Fibroblast of the aortic adventitia (primary cell): ENCODE measurements at places on chromosomes 6 and 20.
A peak's percentile ranks its signal among the peaks of the same experiment; 100 is the strongest.

- DNase-seq: peak; percentile 40
Observed at GRCh38 chr20:6768228-6769140, 998 bp downstream of the BMP2 start.

- DNase-seq: peak; percentile 74
Observed at GRCh38 chr6:44855562-44856411, 468.3 kb downstream of the CDC5L start.

DNA sequence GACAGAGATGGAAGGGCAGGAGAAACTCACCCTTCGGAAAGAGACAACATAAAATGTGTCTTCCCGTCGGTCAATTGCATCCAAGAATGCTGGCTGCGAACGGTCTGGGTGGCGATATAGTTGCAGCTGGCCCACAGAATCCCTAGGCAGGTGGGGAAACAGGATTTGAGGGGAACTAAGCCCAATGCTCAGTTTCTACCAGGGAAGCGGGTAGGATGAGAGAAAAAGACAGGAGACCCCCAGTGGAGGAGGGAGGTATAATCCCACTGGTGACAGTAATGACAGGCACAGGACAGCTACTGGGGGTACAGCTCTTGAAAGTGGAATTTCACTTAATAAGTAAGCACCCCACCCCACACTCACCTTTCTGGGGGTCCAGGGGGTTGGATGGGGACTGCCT, 7.5 kb upstream of the TNXB start:
- no peak for DNase-seq

DNA sequence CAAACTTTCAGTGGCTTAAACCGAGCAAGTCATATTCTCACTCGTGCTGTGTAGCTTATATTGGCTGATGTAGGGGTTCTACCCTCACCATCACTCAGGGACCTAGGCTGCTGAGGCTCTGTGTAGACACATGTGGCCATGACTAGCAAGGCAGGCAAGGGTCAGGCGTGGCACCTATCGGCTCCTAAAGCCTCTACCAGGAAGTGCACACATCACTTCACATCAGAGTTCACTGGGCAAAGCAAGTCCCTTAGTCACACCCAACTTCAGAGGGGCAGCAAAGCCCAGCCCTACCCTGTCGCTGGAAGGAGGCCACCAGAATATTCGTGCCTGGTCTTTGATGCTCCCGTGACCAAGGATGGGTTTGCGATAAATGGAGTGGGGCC, 42.9 kb downstream of the PPP1R14C start:
- no peak for DNase-seq

DNA sequence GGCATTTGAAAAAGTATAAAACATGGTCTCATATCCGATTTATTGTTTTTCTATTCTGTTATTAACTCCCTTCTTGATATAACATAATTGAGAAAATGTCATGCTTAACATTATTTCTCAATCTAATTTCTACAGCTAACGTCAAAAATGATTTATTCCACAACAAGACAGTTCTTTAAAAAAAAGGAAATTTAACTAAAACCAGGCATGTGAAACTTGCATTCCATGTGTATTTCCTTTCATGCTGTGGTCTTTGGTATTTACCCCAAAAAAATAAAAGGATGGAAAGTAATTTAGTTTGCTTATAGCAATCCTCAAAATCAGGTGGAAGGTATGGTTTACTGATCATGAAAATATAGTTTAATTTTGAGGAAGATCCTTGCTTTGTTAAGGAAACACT, 142.8 kb downstream of the COL21A1 start:
- no peak for DNase-seq

DNA sequence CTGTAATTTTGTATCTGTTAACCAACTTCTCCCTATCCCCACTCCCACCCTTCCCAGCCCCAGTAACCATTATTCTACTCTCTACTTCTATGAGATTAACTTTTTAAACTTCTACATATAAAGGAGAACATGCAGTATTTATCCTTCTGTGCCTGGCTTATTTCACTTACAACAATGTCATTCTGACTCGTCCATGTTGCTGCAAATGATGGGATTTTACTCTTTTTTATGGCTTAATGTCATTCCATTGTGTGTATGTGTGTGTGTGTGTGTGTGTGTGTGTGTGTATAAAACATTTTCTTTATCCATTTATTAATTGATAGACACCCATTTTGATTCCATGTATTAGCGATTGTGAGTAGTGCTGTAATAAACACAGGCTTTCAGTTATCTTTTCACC, 76.1 kb downstream of the COL19A1 start:
- DNase-seq: peak; percentile 3

- DNase-seq: no peak
Observed at GRCh38 chr20:35621560-35621946, 5.9 kb downstream of the SPAG4 start.

DNA sequence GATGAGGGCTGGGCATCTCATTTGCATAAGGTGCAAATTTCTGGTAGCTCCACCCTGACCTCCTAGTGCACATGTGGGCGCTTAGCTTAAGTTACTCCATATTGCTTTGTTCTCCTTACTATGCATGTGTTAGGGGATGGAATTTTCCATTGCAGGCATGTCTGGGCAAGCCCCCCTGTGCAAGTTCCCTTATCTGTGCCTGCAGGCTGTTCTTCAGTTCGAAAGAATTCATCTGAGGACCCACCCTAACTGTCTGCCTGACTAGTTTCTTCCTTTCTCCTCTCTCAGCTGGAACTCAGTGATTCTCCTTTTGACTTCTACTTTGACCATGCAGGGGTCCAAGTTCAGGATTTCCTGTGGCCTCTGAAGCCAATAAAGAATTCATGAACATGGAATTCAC, 30.2 kb downstream of the CCDC170 start:
- no peak for DNase-seq

- peak; percentile 5 for DNase-seq
Observed at GRCh38 chr6:95133578-95133977, 443.8 kb upstream of the MANEA start.

DNA sequence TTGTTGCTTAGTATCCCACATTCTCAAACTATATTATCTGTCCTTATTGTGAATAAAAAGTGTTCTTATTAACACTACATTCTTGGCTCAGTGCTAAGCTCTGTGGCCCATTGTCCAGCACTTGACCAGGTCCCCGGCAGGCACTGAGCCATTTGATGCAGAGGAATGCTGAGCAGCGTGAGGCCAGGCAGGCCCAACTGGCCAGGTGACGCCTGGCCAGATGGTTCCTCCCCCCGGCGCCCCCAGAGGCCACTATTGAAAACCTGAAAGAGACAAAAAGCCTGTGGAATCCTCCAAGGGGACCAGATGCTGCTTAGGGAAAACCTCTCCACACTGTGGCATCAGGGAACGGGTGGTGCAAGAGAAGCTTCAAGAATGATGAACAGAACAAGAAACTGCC, 597.5 kb upstream of the JAG1 start:
- no peak for DNase-seq

GRCh38 chr6:108175592-108176279, 9.9 kb downstream of the NR2E1 start:
- DNase-seq: no peak

GRCh38 chr6:41976794-41977484, 35.3 kb upstream of the CCND3 start:
- peak; percentile 44 for DNase-seq

DNA sequence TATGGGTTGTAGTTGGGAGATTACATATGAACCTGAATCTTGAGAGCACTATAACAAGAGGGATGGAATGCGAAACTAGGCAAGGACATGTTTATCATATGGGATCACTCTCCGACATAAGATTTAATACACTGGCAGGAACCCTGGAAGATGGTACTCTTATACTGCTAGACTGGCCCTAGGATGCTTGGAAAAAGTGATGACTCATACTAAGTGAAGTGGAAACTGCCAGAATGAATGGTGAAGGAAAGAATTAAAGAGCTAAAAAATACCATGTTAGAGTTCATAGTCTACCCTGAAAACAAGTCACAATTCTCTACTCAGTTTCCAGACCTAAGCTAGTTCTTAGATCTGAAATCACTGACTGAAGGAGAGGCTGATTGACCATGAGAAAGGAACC, 45.5 kb upstream of the THEMIS start:
- DNase-seq: no peak

DNA sequence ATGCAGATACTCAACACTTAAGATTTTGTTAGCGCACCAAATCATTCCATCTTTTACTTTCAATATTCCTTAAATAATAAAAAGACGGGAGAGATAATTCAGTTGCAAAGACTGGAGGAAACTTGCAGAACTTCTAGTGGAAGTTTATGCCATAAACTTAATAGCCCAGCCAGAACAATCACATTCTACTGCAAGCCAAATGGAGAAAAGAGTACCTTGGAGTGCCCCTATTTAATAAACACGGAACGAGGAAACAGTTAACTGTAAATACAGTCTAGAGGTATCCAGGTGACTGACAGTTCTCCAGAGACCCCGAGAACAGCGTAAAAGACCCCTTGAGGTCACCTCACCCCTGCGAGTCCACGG, 635 bp downstream of the SLC35B3 start:
- no peak for DNase-seq

- DNase-seq: peak; percentile 64
Observed at GRCh38 chr20:35269055-35269781, 8.7 kb downstream of the MMP24OS start.

DNA sequence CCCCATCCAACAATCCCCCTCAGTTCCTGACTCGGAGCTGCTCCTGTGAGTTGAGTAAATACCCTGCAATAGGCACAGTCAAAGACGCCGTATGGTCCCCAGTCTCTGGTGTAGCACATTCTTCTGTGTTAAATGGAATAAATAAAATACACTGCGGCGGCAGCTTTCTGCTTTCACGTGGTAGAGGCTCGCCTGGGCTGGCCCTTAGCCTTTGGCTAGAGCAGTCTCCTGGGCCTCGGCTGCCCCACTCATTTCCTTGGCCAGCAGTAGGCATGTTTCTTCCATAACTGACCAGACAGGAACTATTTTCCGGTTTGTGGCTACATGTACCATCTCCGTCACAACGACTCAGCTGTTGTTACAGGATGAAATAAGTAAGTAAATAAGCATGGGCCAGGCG, 20.7 kb downstream of the SERPINB6 start:
- no peak for DNase-seq

DNA sequence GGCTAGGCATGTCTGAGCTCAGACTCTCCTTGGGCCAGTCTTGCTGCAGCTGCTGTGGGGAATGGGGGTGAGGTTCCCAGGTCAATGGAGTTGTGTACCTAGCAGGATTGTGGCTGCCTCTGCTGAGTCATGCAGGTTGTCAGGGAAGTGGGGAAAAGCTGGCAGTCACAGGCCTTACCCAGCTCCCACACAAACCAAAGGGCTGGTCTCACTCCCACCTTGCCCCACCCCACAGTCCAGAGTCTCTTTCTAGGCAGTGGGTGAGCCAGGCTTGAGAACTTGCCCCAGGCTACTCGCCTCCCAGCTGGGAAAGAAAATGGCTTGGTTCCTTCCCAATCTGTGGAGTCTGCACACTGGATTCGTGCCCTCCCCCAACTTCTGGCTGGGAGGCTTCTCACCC, 65.7 kb downstream of the SCP2D1 start:
- no peak for DNase-seq

DNA sequence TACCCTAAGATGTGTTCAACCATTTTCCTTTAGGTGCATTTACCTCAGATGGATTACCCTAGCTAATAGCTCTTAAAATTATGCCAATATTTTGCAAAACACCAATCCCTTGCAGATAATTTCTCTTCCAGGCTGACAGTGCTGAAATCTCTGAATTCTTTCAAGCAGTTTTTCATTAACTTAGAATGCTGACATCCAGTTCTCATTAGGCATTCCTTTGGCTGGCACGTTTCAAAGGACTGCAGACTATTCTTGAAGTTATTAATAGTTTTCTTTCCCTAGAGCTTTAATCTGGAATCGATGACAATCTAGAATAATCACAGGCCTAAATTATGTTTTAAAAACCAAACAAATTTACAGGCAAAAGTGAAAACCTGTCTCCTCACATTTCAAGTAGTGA, 68.3 kb downstream of the SMLR1 start:
- DNase-seq: no peak

DNA sequence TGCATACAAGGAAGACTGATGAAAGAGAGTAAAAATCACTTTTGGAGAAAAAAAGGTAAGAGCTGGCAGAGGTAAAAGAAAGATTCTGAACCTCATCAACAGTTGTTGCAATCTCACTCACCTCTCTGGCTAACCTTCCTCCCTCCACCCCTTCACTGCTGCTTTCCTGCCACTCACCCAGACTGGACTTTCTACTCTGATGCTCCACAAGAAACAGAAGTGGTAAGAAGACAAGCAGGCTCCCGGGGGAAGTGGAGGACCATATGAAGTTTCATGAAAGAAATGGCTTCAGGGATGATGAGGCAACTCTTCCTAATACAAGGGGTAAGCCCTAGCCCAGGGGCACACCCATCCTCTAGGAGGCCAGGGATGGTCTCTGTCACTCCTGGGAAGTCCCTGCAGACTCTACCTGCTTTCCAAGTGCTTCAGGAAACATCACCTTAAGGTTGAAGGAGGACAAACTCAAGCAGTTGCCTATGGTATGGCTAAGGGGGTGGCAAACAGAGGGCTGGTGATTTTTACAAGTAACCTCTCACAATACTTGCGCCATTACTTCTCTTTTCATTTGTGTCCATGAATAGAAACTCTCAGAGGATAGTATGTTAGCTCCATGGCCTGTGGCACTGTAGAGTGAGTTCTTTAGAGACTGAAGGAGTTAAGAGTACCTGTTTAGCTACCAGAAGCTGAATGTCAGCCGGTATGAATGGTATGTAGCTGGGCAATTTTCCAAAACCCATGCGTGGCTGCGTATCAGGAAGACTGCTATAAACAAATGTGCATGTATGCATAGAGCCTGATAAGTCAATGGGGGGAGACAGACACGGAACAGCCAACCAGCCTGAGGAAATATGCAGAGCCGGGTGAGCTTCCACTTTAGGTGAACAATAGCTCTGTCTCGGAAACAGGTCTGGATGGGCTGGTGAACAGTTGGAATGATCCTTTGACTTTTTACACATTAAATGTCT, 112.0 kb downstream of the BACH2 start:
- DNase-seq: no peak

GRCh38 chr6:91476000-91476399, 889.1 kb upstream of the MAP3K7 start:
- no peak for DNase-seq

DNA sequence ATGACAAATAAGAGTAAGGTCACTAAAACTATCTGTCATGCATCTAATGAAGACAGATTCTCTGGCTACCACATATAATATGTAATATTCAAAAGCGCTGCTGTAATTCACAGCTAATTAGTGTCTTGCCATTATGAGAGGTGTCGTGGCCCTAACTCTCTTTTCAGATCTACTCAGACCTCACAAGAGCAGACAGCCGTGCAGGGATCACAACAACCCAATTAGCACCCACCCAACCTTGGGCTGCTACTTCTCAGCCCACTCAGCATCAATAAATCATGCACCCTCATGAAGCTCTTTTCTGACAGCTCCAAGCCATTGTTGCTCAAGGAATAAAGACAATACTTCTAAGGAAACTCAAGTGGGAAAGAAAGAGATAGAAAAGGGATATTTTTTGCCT, 61.5 kb downstream of the FRK start:
- DNase-seq: no peak
